ENCODE measurements at places on chromosomes 11 and 22.

DNA sequence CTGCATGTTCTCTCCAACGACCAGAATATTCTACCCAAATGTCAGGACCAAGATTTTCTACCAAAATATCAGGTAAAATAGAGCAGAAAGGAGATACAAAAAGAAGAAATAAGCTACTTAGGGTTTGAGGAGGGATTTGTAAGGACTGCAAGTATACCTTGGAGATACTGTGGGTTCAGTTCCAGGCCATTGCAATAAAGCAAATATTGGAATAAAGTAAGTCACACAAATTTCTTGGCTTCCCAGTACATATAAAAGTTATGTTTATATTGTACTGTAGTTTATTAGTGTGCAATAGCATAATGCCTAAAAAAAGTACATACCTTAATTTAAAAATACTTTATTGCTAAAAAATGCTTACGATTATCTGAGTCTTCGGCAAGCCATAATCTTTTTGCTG, 34.1 kb downstream of the CCDC15 start:
- no peak for DNase-seq

- DNase-seq = no peak
These were observed 16.7 kb downstream of the ACRV1 start for GRCh38 chr11:125663910-125664309.

DNA sequence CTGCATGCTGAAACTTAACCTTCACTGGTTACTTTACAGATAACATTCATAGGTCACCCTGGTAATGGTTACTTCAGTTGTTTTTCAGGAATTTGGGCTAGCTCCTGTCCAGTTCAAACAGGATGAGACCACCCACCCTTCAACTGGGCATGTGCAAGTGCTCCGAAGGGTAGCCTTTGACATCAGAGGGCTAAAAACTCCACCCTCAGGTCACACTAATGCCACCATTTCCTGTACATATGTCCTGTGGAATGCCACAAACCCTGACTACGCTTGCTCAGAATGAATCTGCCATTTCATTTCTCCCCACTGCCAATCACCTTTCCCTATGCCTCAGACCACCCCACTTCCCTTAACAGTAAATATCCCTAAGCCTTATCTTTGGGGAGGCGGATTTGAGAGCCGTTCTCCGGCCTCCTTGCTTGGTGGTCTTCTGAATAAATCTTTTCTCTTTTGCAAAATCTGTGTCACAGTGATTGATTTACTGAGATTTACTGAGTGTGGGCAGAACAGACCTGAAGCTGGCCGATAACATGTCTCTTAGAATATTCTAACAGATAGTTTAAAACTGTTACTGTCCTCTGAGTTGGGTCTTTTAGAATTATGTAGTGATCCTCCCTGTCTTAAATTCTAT, 25.4 kb upstream of the FXYD2 start:
- DNase-seq = no peak

- DNase-seq = peak; percentile 97
These were observed 36.8 kb upstream of the WNT7B start for GRCh38 chr22:46013460-46014416.

DNA sequence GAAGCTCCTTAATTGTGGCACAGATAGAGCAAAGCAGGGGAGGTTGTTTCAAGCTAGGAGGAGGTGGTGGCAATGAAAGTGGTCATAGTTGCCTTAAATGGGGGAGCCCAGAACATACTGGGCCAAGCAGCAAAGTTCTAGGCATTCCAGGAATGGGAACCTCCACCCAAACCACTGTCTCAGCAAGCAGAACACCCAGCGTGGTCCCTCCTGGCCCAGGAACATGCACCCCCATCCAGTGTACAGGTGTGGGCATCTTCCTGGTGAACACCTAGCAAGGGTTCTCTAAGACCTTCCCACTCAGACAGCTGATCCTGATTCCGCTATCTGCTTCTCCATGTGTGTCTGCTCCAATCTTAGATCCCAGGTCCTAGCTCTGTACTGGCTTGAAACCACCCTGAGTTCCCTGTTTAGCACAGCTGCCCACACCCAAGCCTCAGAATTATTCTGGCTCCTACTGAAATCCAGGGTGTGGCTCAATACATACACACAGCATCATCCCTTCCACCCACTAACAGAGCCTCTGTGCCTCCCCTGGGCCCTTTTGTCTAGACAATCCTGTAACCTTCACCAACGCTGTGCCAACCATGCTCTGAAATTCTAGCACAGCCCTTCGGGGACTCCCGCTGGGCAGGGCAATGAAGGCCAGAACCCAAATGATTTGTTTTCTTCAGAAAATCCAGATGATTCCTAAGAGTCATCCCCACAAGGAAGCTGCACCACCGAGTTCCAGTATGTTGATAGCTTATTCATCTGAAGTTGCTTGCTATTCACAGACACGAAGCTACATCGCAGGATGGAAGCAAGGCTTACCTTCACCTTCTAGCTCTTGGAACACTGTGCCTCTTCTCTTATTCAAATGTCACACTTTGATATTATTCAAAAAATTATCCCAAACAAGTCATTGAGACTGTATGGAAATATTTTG, 76.6 kb downstream of the ABTB2 start:
- DNase-seq = peak; percentile 19

- no peak for DNase-seq
These were observed 763 bp upstream of the MS4A7 start for GRCh38 chr11:60377401-60378136.

DNA sequence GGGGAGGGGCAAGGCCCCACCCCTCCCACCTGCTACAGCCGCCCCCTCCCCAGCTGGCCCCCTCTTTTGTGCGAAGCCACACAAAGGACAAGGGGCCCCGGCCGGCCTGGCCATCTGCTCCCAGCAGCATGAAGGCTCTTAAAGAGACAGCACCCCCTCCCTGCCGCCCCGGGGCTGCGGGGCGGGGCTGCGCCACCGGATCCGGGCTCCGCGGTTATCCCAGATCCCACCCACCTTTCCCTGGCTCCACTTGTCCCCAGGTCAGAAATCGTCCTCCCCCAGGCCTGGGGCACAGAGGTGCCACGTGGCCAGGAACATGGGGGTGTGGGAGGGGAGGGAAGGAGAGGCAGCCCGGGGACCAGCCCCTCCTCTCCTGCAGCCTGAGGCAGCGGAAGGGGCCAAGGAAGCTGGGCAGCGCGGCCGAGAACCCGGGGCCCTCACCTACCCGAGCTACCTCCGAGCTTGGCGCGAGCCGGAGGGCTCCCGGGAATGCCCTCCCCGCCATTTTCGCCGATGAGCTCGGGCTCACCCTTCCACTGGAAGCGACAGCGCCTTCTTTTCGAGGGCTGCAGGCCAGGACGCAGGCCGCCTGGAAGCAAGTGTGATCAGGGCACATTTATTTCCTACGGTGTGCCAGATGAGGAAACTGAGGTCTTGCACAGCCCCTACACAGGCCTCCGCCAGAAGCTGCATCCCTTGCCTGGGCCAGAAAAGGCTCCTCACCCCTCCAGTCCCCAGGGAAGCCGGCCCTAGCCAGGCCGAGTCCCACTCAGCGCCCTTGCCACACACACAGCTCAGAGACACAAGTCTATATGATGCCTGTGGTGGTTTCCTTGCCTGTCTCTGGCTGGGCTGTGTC, 2.5 kb upstream of the RCOR2 start:
- DNase-seq = peak; percentile 51

DNA sequence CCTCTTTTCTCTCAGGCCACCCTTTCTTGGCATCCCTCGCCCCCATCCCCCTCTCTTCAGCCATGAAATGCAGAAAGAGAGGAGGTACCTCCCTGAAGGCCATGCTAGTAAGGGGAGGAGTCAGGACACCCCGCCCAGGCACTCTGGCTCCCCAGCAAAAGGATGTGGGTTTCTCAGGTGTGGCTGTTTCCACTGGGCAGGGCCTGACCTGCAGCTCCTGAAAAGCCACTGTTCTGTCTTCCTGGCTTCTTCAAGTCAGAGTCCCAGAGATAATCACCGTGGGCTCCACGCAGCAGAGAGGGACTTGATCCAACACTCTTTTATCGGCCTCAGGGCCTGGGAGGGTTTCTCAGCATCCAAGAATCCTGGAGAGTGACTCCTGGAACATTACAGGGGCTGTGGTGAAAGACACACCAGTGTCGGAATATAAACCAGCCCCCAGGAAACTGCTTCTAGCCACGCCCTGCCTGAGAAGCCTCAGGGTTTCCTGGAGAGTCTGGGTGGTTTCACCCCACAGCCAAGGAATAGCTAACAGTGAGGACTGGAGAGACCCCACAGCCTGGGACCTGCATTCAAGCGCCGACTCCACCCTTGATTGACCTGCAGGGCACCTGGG, 45.7 kb upstream of the TSPAN18 start:
- DNase-seq = no peak

DNA sequence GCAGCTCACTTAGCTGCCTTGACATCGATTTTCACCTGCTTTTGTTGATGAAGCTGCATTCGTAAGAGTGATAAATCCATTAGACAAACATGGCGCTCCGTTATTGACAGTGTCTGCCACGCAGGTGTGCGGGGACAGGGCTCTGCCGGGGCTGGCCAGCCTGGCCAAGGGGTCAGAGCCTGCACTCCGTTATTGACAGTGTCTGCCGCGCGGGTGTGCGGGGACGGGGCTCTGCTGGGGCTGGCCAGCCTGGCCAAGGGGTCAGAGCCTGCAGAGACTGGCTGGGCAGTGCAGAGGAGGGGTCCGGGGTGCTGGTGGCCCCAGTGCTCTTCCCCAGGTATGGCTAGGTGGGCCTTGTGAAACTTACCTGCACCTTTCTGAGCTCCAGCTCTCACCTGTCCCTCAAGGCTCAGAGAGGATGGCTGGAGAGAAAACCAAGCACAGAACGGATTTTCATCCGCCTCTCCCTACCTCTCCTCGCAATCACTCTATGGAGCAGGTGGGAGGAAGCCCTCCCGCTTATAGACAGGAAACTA, 101.6 kb upstream of the B3GAT1 start:
- DNase-seq = no peak

DNA sequence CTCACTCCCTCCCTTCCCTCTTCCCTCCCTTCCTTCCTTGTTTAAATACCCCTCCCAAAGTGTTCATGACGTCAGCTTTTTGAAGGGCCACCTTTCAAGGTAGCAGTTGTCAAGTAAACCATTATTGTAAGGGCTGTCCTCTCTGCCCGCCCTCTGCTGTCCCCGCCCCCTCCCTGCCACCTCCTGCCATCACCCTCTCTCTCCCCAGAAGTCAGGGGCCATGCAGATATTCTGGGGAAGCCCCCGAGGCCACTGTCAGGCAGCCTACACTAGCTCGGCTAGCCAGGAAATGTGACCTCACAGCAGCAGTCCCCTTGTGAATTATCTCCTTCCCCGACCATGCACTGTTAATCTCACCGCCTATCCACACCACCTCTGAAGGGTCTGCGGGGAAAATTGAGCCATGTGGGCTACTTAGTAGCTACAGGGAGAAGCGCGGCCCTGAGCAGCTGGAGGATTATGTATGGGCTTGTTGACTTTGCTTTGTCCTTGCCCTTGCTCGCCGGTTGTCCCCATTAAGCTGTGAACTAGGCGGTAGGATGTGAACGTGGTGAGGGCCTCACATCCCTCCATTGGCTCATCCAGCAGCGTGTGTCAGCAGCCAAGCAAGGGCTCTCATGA, 42.1 kb upstream of the ATXN10 start:
- no peak for DNase-seq

DNA sequence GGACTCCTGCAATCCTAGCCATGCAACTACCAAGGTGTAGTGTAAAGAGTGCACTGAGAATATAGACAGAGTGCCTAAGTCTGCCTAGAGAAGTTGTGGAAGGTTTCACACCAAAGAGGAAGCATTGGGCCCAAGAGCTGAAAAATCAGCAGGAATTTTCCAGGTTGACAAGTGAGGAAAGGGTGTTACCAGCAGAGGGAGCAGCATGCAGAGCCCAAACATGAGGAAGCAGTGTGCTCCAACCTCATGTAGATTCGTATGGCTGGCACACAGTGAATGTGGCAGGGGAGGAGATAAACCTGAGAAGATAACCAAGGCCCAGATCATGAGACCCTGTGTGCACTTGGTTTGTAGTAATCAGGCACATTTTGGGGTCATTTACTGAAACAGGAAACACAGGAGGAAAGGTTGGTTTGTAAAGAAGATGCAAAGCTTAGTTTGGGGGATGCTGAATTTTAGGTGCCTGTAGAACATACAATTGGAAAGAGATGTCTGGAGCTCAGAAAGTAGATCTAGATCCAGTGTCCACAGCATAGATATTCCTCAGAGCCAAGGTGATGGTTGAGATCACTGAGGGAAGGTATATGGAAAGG, 1.7 kb downstream of the HPX start:
- DNase-seq = peak; percentile 57
